Muscle of arm (tissue), 14 donors: ENCODE measurements at places on chromosomes 16 and 17. TPM values are rescaled to one million over a fixed set of nuclear protein-coding genes. Genes with fewer than 3 reads are reported as not detected.

Gene CEP295NL
- polyA plus RNA-seq: 0.09 TPM

Gene PRPF8
- polyA plus RNA-seq: not detected

Gene PRM1
- not detected for polyA plus RNA-seq

Gene HBA1
- 3,056 TPM for polyA plus RNA-seq

Gene ASB16
- 21.7 TPM for polyA plus RNA-seq

- DNase-seq: no peak
Observed at GRCh38 chr17:81579298-81579697, 27.1 kb upstream of the FAAP100 start.

- DNase-seq: no peak
Observed at GRCh38 chr16:48317614-48318315, 67.4 kb downstream of the SIAH1 start.

DNA sequence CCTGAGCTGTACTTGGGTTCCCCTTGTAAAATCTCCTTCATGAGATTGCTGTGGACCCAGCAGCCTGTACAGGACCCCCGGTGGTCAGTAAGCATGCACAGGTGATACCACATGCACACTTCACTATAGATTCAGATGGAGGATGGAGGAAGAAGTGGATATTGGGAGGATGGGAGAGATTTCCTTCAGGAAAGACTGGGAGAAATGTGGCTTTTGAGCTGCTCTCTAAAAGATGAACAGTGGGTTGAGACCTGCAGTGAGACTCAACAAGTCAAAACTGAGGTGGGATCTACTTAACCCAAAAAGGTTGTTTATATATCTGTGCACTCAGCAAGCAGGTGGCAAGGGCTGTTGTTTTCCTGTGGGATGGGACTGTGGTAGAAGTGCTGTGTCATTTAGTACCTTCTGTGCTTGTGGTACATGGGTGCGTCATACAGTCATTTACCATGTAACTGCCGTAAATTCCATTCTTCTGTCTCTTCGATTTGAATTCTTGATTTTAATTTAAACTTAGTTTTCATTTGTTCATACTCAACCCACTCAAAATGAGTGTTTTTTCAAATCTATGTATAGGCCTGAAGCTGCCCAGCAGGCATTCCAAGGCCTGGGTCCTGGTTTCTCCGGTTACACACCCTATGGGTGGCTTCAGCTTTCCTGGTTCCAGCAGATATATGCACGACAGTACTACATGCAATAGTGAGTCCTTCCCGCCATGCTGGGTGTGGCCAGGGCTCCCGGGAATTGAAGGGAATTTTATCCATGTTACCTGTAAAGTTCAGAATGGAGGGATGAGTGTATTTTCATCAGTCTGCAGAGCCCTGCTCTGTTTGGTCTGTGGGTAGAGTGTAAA, 6.9 kb downstream of the HERPUD1 start:
- DNase-seq: no peak

- DNase-seq: no peak
Observed at GRCh38 chr16:4489030-4489429, 12.8 kb downstream of the HMOX2 start.

DNA sequence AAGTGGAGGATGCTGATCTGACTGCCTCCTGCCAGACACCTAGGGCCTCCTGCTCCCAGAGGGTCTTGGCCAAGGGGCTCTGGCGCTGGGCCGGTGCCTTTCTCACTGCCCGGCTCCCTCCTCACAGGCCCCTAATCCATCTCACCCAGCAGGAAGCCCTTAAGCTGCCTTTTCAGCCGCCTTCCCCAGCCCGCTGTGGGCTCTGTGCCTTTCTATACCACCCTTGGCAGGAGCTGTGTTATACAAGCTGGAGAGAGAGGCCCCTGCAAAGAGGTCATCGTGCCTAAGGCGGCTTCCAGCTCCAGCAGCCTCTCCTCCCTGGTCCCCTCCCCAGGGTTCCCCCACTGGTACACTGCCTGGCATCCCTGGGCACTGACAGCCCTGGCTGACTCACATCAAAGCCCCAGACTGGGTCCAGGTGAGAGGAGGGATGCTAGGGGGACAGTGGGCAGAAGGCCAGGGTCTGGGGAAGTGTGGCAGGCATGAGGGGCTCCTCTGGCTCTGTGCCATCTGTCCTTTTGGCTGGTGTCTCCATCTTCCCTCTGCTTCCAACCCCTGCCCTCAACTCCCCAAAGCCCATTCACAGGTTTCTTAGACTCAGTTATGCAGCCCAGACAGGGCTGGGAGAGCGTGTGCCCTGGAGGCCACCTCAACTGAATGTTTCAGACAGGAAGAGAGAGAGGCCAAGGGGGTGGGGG, 15.3 kb upstream of the FZD2 start:
- DNase-seq: no peak

GRCh38 chr16:29877266-29877961, 14.4 kb upstream of the CDIPT start:
- no peak for DNase-seq

DNA sequence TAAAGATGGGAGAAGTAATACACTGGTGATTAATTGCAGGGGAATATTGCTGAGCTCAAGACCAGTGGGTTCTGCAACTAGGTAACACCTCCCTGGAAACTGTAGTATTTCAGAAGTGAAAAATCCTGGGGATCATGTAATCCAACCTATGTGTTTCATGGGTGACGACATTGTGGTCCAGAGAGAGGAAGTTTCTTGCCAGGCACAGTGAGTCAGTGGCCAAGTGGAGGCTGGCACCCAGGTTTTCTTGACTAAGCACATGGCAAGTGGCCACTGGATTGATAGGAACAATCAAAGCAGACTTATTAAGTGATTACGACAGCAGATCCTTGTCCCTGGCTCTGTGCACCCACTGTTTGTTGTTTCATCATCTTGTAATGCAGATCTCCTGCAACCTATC, 14.6 kb upstream of the CIITA start:
- no peak for DNase-seq

- no peak for DNase-seq
Observed at GRCh38 chr17:75013092-75013559, 656 bp downstream of the MRPL58 start.

DNA sequence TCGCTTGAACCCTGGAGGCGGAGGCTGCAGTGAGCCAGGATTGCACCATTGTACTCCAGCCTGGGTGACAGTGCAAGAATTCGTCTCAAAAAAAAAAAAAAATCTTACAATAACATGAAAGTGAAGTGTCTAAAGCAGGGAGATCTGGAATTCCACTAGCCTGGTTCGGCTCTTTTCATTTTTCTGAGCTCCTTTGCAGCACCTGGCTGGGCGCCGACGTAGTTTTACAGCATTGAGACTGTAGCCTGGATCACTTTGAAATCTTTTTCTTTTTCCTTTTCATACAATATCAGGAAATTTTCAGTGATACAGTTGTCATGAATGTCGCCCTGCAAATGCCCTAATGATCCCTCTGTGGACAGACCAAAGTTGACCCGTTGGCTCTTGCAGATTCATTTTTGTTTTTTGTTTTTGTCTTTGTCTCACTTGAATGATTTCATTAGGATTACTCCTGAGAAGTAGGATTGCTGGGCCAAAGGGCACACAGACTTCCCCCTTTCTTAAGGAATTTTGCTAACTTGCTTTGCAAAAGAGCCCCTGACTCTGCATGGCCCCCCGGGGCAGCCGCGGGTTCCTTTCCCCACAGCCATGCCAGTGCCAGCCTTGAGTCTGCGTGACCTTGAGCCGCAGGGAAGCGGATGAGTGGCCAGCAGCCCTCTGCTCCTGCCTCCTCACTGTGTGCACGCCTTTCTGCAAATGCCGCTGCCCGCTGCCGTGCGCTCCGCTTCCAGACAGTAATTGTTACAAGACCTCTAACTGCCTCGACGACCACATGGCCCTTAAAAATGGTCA, 28.0 kb downstream of the CRISPLD2 start:
- DNase-seq: no peak

GRCh38 chr16:3771513-3771912, 54.2 kb upstream of the TRAP1 start:
- no peak for DNase-seq

- DNase-seq: no peak
Observed at GRCh38 chr16:88004391-88004790, 53.2 kb downstream of the BANP start.

DNA sequence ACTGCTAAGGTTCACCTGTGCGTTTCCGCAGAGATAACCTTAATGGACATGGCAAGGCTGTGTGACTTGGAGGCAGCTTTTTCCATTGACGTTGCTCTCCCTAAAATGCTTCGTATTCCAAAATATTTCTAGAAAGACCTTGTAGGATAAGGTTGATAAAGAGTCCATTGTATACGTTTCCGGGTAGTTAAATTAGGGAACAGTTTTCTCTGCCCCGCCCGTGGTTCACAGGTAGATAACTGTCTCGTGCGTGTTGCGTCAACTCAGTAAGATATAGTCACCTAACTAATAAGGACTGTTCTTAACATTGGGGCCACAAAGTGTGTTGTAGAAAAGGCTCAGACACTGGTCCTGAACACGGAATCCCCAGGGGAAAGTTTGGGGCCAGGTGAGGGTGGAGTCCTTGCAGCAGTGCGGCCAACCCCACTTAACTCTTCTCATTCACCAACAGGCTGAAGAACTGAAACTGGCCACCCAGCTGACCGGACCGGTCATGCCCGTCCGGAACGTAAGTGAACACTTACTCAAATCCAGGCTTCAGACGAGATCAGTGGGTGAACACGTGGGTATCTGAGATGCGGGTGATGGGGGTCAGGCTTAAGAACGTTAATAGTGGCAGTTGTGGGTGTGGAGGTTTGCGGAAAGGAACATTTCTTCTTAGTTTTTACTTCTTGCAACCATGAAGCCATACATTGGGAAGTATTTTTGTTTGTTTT, 1.6 kb downstream of the RPL13 start:
- no peak for DNase-seq

DNA sequence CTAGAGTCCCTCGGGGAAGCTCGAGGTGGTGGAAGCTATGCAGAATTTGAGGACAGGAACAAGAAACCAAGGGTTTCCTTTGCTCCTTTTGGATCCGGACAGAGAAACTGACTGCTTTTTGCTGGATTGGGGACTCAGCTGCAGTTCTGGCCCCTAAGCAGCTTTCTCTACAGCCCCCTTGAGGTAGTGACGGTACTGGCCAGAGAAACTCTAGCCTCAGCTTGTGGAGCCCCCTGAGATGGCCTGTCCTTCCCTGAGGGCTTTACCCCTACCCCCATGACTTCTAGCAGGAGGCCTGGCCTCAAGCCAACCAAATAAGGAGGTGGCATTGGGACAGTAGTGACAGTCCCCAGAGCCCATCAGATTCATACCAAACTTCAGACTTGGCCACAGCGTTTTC, 118.1 kb downstream of the IRX5 start:
- no peak for DNase-seq

- DNase-seq: no peak
Observed at GRCh38 chr17:67244431-67245072, 444 bp downstream of the HELZ start.
